Stimulated activated CD4-positive, alpha-beta T cell treated with anti-CD3 and anti-CD28 coated beads, TNF-alpha, amount 100 ng/mL, for 4 hours (primary cell): ENCODE measurements at places on chromosomes 11 and 22.

- no peak for DNase-seq
Observed at GRCh38 chr11:44542372-44542771, 23.1 kb upstream of the CD82 start.

DNA sequence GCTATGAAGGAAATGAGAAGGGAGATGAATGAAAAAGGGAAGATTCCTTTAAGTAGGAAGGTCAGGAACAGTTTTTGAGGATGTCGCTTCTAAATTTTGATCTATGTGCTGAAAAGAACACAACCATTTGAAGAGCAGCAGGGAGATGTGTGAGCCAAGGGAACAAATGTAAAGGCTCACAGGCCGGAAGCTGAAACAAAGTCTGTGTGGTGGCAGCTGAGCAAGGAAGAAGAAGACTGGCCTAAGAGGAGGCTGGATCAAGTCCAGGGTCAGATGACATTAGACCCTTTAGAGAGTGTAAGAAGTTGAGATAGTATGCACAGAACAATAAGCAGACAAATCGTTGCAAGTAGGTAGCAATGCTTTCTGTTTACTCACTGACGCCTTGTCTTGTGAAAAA is 1631.4 kb upstream of the TENM4 start:
- DNase-seq: no peak

DNA sequence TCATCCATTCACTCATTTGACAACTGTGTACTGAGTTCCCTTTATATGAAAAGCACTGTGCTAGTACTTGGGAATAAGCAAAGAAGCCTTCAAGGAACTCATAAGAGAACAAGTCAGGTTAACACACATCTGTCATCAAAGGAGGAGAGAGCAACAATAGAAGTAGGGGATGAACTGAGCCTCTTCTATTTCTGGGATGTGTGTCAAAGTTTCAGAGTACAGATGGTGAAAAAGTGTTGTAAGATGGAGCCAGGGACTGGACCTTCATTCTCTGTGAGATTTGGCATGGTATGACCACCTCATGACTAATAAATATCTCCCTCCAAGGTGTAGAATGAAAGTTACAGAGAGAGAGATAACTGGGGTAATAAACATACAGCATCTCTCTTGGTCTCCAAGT is 349.8 kb upstream of the PLET1 start:
- no peak for DNase-seq

DNA sequence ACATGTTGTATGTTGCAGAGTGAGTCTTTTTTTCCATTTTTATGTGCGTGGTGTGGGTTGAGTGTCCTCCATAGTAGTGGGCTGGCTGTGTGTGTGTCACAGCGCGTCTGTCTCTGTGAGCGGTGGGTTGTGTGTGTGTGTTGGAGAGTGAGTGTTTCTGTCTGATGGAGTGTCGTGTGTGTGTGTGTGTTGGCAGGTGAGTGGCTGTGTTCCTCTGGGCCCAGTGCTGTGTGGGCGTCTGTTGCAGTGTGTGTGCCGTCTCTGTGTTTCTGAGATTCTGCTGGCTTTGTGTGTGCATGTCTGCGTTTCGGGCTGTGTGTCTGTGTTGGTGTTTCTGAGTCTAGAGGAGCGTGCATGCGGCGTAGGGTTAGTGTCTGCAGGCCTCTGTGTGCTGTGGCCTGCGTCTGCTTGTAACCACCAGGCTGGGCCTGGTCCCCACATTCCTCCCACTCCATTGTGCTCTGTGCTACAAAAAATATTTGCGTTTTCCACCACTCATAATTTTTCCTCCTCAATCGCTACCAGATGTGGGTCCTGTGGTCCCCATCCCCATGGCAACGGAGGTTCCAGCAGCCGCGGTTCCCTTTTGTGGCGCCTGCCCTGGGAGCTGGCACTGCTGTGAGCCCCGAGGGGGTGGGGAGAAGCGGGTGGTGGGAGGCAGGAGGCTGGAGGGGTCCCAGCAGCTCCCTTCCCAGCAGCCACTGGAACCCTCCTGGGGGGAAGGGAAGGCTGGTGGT is 15.2 kb downstream of the SCARF2 start:
- no peak for DNase-seq

DNA sequence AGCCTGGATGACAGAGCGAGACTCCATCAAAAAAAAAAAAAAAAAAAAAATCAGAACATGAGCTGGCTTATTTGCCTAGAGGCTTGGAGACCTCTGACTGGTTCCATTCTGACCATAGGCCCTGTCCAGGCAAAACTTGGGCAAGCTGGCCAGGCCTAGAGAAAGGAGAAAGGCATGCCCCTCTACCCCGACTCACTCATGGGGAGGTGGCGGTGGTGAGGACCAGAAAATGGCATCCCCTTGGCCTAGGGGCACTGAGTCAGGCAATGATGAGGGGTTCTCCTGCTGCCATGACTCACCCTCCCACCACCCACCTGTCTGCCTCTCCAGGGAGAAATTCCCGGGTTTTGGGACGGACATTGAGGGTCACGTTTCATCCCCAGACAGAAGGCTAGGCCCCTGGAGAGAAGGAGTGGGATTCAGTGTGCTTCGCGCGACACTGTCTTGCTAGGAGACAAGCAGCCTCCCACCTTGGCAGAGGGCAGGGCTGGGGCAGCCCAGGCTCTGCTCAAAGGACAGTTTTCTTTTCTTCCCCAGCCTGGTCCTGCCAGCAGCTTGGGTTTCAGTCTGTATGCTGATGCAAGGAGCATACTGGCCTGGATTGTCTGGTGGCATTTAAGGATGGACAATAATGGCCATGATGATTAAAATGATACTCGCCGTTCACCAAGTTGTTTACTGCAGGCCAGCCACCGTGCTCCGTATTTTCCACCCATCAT is 17.2 kb downstream of the TOB2 start:
- DNase-seq: no peak

- no peak for DNase-seq
Observed at GRCh38 chr11:134143801-134144200, 74.9 kb downstream of the JAM3 start.

GRCh38 chr11:133082453-133082781 is 449.9 kb downstream of the OPCML start:
- DNase-seq: no peak

DNA sequence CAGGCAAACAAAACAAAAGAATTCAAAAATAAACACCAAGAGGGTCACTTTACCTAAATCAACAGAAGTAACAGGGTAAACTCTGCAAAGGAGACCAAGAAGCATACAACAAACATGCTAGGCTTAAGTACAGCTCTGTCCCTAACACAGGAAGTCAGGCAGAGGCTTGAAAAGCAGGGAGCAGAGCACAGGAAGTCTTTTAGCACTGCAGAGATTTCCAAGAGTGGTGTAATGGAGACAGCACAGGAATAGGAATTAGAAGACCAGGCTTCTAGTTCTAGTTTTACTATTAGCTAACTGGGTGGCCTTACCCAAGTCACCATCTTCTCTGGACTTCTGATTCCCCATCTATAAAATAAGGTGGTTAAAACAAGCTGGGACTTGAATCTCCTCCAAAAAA is 1.9 kb downstream of the RBFOX2 start:
- DNase-seq: no peak

GRCh38 chr11:102266099-102266498 is 51.2 kb upstream of the BIRC3 start:
- DNase-seq: no peak

DNA sequence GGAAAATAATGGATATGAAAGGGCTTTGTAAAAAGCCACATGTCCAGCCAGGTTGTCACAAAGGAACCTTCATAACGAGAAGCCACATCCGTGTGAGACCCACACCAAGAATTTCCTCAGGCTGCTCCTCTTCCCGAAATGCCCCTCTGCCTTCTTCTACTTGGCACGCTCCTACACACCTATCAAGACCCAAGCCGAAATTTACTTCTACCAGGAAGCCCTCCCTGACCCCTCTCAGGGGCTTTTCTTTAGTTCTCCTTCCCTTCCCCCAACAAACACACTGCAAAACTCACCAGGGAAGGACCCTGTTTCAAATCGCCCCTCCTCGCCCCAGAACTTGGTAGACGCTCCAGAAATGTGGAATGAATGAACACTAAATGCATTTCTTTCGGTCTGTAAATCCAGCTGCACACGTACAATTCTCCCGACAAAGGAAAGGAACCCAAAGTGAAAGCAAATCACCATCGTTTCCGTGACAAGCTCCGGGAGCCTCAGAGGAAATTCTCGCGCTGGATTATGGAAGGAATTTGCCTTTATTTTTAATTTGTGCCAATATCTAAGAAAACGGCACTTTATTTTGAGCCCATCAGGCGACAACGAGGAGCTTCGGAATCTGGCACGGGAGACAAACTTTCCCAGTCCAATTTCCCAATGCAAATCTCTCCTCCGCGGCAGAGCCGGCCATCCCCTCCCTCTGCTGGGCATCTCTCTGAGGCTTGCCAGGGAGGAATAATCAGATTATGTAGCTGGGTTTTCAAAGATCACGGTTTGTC is 13.2 kb upstream of the SHISAL1 start:
- no peak for DNase-seq

DNA sequence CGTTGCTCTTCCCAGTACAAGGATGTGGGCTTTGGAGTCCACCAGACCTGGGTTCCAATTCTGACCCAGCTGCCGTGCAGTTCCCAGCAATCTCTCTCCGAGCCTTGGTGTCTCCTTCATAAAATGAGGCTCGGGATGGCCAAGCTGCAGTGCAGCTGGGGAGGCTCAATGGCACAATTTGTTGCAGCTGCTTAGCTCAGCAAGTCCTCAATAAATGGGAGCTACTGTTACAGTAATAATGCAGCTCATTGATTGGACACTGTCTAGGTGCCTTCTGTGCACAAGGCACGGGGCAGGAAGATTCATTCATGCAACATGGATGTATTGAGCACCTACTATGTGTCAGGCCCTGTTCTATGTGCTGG is 37.1 kb downstream of the SHISAL1 start:
- no peak for DNase-seq

DNA sequence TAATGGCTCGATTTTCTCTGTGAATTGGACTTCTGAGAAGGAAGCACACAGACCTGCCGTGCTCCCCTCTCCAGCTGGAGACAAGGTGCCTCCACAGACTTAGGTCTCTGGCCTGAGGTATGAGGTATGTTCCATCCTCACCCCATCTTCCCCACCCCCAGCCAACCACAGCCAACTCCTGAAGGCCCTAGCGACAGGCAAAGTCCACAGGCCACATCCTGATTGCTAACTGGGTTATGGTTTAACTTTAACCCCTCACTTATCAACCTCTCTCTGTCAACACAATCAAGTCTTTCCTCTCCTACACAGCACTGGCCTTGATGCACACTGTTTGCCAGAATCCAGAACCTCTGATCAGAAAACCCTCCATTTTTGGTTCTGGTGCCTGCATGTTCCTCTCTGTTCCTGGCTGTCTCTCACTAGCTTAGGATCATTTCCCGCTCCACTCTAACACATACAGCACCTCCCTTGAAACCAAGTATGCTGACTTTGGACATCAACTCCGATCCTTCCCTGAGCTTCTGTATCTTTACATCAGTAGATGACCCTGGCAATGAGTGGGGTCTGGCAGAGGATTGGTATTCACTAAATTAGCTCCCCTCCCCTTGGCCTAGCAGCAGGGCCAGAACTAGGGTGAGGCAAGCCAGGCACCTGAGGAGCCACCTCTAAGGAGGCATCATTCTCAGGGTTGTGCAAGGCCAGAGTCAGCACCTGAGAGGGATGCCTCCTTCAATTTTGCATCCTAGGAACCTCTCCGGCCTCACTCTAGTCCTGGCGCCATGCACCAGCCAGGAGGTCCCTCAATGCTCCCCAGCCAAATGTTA is 22.0 kb downstream of the JAML start:
- no peak for DNase-seq

- DNase-seq: no peak
Observed at GRCh38 chr11:101872171-101872882, 42.5 kb upstream of the CEP126 start.

DNA sequence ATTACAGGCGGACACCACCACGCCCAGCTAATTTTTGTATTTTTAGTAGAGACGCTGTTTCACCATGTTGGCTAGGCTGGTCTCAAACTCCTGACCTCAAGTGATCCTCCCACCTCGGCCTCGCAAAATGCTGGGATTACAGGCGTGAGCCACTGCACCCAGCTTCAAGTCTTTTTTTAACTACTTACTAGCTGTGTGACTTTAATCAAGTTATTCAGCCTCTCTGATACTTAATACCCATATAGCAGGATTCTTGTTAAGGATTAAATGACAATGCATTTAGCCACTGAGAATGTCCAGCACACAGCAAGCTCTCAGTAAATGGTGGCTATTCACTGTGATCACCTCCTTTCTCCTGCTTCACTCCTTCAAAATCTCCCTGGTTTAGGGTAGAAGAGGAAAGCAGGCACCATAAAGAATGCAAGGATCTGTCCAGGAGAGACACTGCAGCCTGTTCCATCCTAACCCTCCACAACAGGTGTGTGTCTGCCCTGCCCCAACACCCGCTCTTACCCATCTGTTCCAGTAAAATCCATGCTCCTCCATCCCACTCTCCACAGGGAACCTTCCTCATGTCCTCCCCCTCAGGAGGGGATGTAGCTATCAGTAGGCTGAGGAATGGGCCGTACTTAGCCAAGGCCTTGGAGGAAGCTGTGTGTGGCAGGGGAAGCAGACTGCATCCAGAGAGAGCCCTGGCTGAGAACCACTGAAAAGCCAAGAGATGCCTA is 69.3 kb downstream of the MICAL3 start:
- DNase-seq: no peak

DNA sequence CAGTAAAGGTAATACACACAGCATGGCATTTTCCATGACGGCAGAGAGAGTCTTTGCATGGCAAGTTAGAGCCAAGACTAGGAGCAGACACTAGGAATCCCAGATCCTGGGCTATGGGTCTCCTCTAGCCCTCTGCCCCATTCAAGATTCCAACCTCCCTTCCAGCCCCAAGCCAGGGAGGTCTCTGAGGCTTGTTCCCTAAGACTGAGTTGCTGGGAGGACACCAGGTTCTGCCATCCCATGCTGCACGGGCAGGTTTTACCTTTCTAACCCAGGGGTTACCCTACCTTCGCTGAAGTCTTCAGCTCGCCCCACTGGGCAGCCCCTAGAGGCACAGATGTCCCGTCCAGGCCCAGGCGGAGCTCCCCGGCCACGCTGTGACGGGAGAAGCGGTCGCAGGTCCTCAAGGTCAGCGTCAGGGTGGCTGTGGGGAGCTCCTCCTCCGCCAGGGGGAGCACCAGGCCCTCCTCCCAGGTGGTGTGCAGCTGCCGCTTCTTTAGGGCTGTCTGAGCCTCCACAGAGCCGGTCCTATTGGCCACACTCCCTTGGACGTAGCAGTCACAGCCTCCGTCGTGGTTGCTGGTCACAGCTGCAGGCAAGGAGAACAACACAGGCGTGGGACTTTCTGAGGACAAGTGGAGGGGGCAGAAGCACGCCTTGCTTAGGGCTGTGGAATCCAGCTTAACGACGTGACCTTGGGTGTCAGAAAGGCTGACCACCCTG is 33.8 kb downstream of the SYT13 start:
- DNase-seq: no peak

GRCh38 chr11:62680825-62681240 is 2.0 kb upstream of the UBXN1 start:
- no peak for DNase-seq

DNA sequence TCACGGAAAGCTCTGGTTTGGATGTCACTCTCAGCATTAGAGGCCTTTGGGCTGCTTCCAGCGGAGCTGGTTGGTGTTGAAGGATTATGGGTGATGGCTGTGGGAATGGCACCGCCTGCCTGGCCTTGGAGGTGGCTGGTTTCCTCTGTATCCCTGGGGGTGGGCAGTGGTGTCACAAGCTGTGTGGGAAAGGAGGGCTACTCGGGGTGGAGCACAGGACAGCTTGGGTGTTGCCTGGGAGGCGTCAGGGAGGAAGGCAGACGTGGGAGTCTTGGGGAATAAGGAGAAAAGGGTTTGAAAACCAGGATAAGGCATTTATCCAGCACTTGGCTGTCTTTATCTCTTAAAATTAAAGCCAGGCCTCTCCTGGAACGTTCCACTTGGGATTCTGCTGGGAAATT is 71.8 kb downstream of the ADAMTS15 start:
- DNase-seq: no peak

- no peak for DNase-seq
Observed at GRCh38 chr11:69887841-69888427, 68.7 kb upstream of the FGF3 start.
